ENCODE measurements at places on chromosomes 1 and 21. TPM values are rescaled to one million over a fixed set of nuclear protein-coding genes. Genes with fewer than 3 reads are reported as not detected.
A peak's percentile ranks its signal among the peaks of the same experiment; 100 is the strongest.

DNA sequence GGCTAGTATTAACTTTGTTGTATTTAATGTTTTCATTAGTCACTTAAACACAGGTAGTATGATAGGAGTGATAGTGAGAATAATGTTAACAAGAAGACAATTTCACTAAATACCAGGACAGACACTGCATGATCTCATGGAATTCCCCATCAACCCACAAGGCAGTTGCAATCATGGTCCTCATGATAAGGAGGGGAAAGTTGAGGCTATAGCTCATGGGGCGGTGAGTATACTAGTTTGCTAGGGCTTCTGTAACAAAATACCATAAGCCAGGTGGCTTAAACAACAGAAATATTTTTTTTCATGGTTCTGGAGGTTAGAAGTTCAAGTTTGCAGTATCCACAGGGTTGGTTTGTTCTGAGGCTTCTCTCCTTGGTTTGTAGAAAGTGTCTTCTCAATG, 115.8 kb downstream of the DSCAM start:
- no peaks in the 10 kb centered on the region for H3K4me1 ChIP-seq
- no peaks in the 10 kb centered on the region for H3K27me3 ChIP-seq
- no peak overlapping the region for H3K27ac ChIP-seq
- no peak overlapping the region for H3K4me3 ChIP-seq
- H3K36me3 ChIP-seq, result no peaks in the 10 kb centered on the region

- H3K36me3 ChIP-seq, result no peaks in the 10 kb centered on the region
- no peaks in the 10 kb centered on the region for H3K27me3 ChIP-seq
- no peak overlapping the region for H3K4me3 ChIP-seq
- no peak overlapping the region for H3K27ac ChIP-seq
- H3K4me1 ChIP-seq, result no peaks in the 10 kb centered on the region
Measured at GRCh38 chr1:20706841-20707240, 11.0 kb downstream of the KIF17 start.

DNA sequence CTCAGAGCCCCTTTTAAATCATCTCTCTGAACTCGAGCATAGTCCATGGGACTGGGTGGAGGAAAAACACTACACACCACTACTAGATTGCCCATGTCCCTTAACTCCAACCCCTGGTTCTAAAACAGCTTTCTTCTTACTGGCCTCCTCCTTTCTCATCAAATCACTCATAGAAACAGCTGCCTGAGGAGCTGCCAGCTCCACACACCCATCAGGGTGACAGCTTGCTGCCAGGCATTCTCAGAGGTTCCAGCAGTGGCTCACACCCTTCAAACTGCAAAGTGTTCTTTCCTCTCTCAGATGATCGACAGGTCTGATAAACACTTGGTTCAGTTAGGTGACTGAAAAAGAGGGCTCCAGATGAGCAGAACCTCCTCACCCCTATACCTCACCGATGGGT, 543.0 kb upstream of the PLXNA2 start:
- no peaks in the 10 kb centered on the region for H3K4me1 ChIP-seq
- DNase-seq, result no peak
- no peak overlapping the region for H3K27ac ChIP-seq
- no peaks in the 10 kb centered on the region for H3K27me3 ChIP-seq

DNA sequence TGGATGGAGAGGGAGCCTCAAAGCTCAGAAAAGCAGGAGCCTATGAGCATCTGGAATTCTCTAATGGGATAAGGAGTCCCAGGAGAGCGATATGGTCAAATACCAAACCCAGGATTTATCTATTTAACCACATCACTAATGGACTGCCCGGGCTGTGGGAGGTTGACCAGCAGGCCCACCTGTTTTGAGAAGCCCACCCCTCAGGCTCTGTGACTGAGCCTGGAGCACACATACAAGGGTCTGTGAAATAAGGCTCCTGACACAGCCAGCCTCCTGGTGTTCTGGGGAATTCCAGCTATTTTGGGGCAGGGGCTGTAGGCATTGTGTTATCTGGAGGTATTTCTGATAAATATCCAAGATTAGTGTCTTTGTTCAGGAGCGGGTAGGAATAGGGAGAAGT, 132.0 kb upstream of the C1orf21 start:
- no peaks in the 10 kb centered on the region for H3K36me3 ChIP-seq
- H3K4me3 ChIP-seq, result no peak overlapping the region
- no peak for DNase-seq

GRCh38 chr1:184555665-184556641, 169.1 kb downstream of the C1orf21 start:
- H3K27me3 ChIP-seq, result no peaks in the 10 kb centered on the region
- peaks cover 37% of the 10 kb centered on the region for H3K4me1 ChIP-seq
- H3K36me3 ChIP-seq, result no peaks in the 10 kb centered on the region

DNA sequence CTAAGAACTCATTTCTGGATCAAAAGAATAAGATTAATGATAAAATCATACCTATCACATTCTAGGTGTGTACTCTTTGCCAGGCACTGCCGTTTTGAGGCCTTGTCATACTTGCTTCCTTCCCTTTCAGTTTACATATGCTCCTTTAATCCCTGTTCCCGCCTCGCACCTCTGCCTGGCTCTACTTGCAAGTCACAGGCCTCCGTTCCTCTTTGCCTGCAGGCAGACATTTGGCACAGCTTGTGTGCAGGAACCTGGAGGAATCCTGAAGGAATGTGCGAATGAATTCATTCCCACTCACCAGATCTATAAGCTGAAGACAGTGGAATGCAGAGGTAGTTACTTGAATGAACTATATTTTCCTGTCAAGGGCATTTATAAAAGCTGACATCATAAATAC, 13.8 kb downstream of the WLS start:
- H3K4me3 ChIP-seq, result no peak overlapping the region
- peaks cover 3% of the 10 kb centered on the region for H3K36me3 ChIP-seq
- DNase-seq, result no peak
- H3K4me1 ChIP-seq, result peaks cover 51% of the 10 kb centered on the region
- peak overlapping the region; percentile 28 for H3K27ac ChIP-seq
- H3K27me3 ChIP-seq, result no peaks in the 10 kb centered on the region

DNA sequence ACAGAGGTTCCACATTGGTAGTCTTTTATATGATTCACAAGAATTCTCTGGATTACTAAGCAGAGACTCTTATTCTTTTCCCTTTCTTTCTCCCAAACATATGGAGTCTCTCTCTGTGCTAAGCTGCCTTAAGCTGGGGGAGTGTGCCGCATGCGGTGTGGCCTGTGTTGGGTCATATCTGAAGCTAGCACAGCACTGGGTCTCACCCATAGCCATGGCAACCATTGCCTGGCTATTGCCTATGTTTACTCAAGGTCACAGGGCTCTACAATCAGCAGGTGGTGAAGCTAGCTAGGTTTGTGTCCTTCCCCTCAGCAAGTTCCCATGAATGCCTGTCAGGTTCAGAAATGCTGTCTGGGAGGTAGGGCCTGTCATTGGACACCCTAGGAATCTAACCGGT, 73.6 kb upstream of the ZRANB2 start:
- H3K27me3 ChIP-seq, result no peaks in the 10 kb centered on the region
- no peaks in the 10 kb centered on the region for H3K36me3 ChIP-seq
- H3K27ac ChIP-seq, result no peak overlapping the region
- no peak overlapping the region for H3K4me3 ChIP-seq
- DNase-seq, result no peak
- no peaks in the 10 kb centered on the region for H3K4me1 ChIP-seq

DNA sequence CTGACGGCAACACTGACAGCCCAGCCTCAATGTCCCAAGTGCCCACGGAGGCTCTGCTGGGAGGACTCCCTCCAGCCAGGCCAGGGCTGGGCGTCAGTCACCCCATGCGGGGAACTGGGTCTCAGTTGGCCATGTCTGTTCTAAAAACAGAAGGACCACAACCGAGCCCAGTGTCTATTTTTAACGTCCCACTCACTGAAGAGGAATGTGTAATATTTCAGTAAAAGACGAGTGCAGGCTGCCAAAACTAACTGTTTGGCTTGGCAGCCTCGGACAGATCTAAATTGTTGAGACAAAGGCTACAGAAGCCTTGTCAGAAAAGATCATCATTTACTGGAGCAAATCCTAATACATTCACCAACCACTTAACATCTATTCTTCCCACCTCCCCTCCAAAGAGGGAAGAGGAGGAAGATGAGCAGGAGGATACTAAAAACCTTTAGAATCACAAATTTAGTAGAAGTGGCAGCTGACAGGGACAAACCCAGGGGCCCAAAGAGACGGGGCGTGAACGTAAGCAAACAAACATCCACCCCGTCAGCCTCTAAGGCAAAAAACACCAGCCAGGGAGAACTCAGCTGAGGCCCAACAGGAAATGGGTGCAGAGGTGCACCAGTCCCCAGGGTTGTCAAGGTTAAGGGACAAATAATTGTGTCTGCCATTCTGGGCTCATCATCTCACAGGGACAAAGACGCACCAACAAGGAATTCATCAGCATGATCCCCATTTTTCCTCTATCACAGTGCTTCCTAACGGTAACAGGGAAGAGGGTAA, 18.7 kb downstream of the C1orf198 start:
- peak overlapping the region; percentile 7 for H3K4me3 ChIP-seq
- DNase-seq, result peak; percentile 73
- H3K36me3 ChIP-seq, result no peaks in the 10 kb centered on the region
- peaks cover 54% of the 10 kb centered on the region for H3K4me1 ChIP-seq
- H3K27me3 ChIP-seq, result no peaks in the 10 kb centered on the region
- peak overlapping the region; percentile 53 for H3K27ac ChIP-seq

DNA sequence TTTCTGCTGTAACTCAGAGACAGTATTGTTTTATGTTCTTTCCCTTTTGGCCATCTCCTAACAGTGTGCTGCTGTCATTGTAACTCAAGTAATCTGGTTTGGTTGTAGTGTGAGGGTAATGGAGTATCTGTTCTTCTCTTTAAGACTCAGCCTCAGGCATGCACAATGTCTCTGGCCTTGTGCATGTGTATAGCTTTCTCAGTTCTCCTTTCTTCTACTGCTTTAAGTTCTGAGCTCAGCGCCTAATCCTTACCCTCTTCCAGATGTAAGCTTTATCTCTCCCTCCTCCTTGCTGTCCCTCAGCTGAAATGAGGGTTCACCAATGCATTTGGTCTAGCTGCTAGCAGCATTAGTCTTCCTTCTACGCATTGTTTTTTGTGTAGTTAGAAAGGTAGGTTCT, 1420.4 kb upstream of the PRMT6 start:
- no peaks in the 10 kb centered on the region for H3K4me1 ChIP-seq
- H3K36me3 ChIP-seq, result no peaks in the 10 kb centered on the region
- no peak overlapping the region for H3K27ac ChIP-seq
- H3K27me3 ChIP-seq, result no peaks in the 10 kb centered on the region
- no peak overlapping the region for H3K4me3 ChIP-seq
- no peak for DNase-seq

- peaks cover 52% of the 10 kb centered on the region for H3K4me1 ChIP-seq
- peaks cover 50% of the 10 kb centered on the region for H3K36me3 ChIP-seq
- peak; percentile 67 for DNase-seq
- H3K4me3 ChIP-seq, result peak overlapping the region; percentile 70
Measured at GRCh38 chr1:31368611-31369107, 4.2 kb downstream of the FABP3 start.

GRCh38 chr1:35571263-35571662, 1.9 kb upstream of the TFAP2E start:
- no peak overlapping the region for H3K4me3 ChIP-seq
- no peak overlapping the region for H3K27ac ChIP-seq
- no peaks in the 10 kb centered on the region for H3K36me3 ChIP-seq
- DNase-seq, result no peak

DNA sequence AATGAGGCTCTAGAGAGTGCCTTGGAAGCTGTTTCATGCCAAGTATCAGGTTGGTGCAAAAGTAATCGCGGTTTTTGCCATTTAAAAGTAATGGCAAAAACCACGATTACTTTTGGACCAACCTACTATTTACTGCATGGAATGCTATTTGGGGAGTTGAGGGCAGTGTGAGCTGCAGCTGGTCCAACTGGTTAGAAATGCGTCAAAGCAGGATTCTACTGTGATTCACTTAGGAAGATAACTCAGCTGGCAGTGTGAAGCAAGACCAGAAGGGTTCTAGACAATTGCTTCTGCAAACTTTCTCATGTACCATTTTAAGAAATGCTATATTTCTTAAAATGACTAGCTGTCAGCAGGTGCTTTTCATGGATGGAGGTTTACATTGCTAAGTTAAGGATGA, 21.2 kb upstream of the PLA2G2C start:
- H3K4me3 ChIP-seq, result no peak overlapping the region
- no peaks in the 10 kb centered on the region for H3K27me3 ChIP-seq
- H3K4me1 ChIP-seq, result no peaks in the 10 kb centered on the region
- DNase-seq, result no peak
- no peak overlapping the region for H3K27ac ChIP-seq
- no peaks in the 10 kb centered on the region for H3K36me3 ChIP-seq

GRCh38 chr1:47738560-47739182, 258.5 kb downstream of the TRABD2B start:
- H3K4me3 ChIP-seq, result no peak overlapping the region
- DNase-seq, result peak; percentile 45
- H3K4me1 ChIP-seq, result no peaks in the 10 kb centered on the region

DNA sequence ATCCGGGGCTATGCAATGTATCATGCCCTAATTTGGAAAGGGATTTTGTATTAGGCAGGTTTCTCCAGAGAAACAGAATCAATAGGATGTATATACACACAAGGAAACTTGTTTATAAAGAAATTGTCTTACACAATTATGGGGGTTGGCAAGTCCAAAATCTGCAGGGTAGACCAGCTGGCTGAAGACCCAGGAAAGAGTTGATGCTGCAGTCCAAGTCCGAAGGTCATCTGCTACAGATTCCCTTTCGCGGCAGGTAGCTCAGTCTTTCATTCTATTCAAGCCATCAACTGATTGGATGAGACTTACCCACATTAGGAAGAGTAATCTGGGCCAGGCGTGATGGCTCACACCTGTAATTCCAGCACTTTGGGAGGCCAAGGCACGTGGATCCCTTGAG, 54.6 kb upstream of the CXADR start:
- H3K36me3 ChIP-seq, result no peaks in the 10 kb centered on the region
- no peaks in the 10 kb centered on the region for H3K27me3 ChIP-seq
- H3K4me1 ChIP-seq, result no peaks in the 10 kb centered on the region

DNA sequence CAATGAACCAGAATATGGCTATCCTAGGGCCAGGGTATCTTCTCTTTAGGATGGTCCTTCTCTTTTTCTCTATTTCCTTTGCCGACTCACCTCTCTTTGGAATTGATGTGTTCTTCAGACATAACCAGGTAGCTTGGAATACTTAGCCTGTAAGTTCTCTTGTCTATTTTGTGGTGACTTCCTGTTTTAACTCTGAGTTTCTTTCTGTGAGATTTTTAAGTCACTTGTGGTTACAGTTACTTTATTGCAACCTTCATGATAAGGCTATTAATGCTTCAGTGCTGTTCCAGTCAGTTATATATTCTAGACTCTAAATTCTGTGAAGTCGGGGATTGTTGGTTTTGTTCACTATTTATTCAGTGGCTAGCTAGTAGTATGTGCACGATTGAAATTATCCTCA, 46.2 kb downstream of the DISP1 start:
- H3K27ac ChIP-seq, result no peak overlapping the region
- H3K4me1 ChIP-seq, result no peaks in the 10 kb centered on the region
- H3K27me3 ChIP-seq, result no peaks in the 10 kb centered on the region
- H3K36me3 ChIP-seq, result no peaks in the 10 kb centered on the region

PADI3 gene
- total RNA-seq, result not detected

TSNAX gene
- 108 TPM for total RNA-seq

S100A7 gene
- total RNA-seq, result not detected

All from psoas muscle (tissue), 8 donors.